ENCODE measurements at places on chromosomes 13 and 19.

DNA sequence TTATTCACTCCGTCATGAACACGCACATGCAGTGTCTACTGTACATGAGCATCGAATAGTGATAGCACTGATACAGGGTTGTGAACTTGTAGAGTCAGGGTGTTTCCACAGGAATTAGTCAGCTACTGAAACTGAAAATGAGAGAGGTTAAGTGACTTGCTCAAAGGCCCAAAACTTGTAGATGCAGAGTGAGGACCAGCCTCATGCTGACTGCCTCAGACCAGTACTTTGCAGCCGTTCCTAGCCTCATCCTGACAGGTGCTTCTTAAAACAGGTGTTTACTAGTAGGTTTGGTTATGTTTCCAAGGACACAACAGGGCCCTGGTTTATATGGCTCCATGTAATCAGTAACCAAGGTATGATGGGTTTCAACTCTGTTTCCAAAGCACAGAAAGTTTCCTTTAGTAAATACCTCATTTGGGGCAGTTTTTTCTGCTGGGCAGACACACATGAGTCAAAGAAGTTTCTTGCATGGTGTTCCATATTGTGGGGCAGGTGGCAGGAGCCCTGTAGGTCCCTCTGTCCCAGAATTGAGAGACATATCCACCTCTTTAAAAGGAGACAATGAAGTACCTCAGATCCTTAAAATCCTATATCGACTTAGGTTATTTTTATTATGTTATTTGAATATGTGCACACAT lies 16.0 kb downstream of the FGF9 start:
- DNase-seq, result no peak

DNA sequence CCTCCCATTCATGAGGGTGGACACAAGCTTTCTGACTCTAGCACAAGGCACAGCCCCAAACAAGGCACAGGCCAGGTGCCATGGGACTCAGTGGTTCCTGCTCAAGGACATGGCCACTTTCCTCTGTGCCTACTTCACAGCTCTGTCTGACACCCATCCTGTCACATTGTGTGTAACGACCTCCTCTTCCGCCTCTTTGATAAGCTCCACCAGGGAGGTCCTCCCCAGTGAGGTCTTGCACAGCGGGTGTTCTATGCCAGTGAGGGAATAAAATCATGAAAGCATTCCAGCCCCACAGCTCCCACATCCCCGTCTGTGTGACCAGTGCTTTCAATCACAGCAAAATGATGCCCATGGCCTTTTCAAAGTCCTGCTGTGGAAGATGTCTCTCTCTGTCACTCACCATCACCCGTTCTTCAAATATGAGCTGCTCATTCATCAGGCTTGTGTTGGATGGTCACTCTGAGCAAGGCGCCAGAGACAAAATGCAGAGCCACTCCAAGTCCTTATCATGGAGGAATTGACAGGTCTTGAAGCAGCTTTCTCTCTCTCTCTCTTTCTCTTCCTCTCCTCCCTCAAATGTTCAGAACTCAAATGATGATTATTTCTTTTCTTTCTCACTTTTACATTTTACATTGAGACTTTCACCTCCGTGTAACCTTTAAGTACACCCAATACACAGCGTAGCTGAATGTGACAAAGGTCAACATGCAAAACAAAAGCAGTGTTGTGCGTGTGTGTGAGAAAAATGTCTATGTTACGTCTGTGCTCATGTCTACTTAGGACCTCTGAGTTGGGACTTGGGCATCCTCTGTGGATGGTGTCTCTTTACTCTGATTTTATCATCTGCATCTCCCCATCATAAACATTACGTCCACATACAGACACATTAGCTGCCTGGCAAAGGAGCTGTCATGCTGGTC lies 8.0 kb upstream of the SPATA13 start:
- no peak for DNase-seq

- DNase-seq, result no peak
Measured at GRCh38 chr19:29499921-29500590, 25.7 kb upstream of the VSTM2B start.

DNA sequence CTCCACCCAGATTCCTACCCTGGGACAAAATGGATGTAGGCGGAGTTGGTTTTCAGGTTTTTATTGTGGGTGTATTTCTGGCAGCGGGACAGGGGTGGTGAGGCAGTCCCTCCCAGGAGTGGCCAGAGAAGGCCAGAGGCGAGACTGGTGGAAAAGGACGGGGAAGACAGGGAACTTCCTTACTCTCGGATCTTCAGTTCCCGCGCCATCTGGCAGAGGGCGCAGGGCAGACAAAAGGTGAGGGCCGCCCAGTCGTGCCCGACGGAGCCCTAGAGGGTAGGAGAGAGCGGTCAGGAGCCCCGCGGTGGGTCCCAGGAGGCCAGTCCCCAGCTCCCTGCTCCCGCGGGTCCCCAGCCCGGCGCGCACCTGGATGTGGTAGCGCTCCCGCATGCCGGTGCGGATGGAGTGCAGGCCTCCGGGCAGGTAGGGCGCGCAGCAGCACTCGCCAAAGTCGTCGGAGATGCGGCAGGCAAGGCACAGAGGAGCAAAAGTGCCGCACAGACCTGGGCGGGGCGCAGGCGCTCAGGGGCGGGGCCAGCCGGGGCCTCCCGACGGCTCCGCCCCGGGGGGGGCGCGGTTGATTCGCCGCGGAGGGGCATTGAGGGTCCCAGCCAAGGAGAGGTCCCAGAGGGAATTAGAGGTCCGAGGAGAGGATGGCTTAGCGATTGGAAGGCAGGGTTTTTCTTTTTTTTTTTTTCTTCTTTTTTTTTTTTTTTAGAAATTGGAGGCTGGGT lies 3.0 kb downstream of the CNFN start:
- peak; percentile 26 for DNase-seq

DNA sequence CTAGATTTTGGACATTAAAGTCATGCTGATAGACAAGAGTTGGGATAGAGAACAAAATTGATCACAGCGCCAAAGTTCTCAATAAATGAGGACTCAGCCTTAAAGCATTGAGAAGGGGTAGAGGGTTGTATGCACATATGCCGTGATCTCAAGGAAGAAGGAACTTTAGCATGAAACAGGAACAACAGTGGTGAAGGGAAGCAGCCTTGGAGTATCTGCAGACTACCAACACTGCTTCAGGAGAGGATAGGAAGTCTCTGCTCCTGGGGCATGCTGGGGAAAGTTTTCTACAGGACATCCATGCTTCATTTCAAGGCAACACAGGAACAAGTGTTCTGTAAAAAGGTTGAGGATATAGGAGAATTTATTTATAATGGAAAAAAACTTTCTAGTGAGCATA lies 111.9 kb upstream of the MLNR start:
- no peak for DNase-seq

DNA sequence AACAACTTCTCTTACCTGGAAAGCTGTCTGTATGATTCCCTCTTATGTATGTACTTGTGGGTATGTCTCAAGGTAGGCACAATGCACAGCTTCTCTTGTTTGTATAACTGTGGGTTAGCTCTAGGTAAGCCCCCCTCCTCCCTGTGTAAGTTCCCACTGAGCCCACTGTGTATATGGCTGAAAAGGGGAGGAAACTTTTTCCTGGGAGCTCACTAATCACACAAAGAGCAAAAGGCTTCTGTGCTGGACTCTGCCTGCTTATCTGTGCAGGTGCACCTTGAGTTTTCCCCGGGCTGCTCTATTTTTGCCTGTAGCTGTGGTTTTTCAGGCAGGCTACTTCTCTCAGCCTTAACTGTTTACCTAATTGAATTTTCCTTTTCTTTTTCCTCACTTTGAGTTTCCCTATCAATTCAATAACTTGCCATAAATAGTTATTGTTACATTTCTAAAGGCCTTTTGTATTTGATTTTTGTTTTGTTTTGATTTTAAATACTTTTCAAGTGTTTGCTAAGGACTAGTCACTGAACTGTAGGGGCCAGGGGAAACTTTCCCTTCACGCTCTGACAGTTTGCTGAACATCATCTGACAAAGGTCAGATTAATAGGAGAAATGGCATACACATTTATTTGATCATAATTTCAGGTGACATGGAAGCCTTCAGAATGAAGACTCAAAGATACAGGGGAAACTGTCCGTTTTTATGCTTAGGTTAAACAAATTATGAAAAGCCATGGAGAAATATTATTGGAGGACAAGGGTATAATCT lies 423.5 kb upstream of the ATXN8OS start:
- DNase-seq, result no peak

- DNase-seq, result no peak
Measured at GRCh38 chr13:114035583-114036531, 62.0 kb upstream of the C13orf46 start.

GRCh38 chr19:51026554-51026831 lies at the start of gene KLK11:
Gene KLK11 (minus strand): TSS chr19:51026616. CDS start chr19:51025631, 985 bp downstream.
- no peak for DNase-seq

- DNase-seq, result no peak
Measured at GRCh38 chr13:112741835-112742570, 52.2 kb downstream of the ATP11A start.

DNA sequence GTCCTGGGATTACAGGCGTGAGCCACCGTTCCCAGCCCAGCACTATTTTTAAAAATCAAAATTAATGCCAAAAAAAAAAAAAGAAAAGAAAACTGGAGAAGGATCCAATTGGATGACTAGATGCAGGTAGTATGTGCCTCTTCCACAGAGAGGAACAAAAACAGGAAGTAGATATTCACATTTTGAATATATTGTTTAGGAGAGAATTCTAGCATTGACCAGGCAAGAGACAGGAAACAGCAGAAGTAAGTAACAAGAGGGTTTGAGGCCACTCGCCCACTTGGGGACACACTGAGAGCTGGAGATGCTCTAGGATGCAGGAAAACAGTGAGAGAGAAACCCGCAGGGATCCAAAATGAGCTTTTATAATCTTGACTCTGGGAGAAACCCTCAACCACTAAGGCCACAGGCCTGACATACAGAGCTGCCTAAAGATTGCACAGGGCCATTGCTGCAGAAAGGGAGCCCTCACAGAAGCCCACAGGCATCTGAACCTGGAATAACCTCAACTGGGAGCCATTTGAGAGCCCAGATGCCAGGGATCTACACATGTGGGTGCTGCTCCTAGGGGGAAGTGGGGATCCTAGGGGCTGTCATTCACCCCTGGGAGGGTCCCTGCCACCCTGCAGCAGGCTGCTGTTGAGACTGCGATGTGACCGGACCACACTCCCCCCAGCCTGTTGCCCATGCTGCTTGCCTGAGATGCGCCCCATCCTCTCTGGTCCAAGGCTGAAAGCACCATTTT lies 28.2 kb downstream of the IGFL2 start:
- no peak for DNase-seq

GRCh38 chr19:54169149-54169740 lies 3.7 kb downstream of the TMC4 start:
- DNase-seq, result no peak

Data from HS-5 (cell line).